ENCODE measurements at places on chromosomes 16 and 17.
A peak's percentile ranks its signal among the peaks of the same experiment; 100 is the strongest.

- H3K4me3 ChIP-seq: no peak overlapping the region
- no peak overlapping the region for H3K27ac ChIP-seq
- H3K36me3 ChIP-seq: peaks cover 4% of the 10 kb centered on the region
Observed at GRCh38 chr17:83098241-83099085, 19.1 kb downstream of the METRNL start.

GRCh38 chr17:16888413-16889087 is 83.4 kb downstream of the TNFRSF13B start:
- no peaks in the 10 kb centered on the region for H3K36me3 ChIP-seq
- H3K4me1 ChIP-seq: no peaks in the 10 kb centered on the region
- H3K4me3 ChIP-seq: no peak overlapping the region
- H3K27ac ChIP-seq: no peak overlapping the region
- no peaks in the 10 kb centered on the region for H3K27me3 ChIP-seq

DNA sequence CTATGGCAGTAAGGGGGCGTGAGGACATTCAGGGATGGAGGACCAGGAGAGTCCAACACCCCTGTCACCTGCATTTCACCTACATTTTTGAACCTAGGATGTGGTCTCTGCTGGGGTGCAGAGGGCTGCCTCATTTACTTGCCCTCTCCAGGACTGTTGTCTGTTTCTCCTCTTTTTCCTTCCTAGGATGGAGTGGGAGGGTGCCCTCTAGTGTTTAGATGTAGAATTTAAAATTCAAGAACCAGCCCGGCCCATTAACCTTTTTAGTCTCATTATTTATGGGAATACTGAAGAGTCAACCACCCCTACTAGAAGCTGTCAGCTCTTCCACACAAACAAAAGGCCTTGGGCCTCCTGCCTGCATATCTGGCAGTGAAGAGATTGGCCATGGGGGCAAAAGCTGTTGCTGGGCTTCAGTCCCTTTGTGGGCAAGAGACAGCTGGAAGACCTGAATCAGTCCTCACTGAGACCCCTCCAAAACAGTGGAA is 2.5 kb upstream of the STARD3 start:
- H3K27me3 ChIP-seq: peaks cover 15% of the 10 kb centered on the region
- H3K4me1 ChIP-seq: peaks cover 39% of the 10 kb centered on the region
- no peak overlapping the region for H3K4me3 ChIP-seq
- DNase-seq: no peak
- H3K27ac ChIP-seq: no peak overlapping the region

- no peak overlapping the region for H3K27ac ChIP-seq
- no peak for DNase-seq
- no peaks in the 10 kb centered on the region for H3K27me3 ChIP-seq
- peaks cover 52% of the 10 kb centered on the region for H3K4me1 ChIP-seq
Observed at GRCh38 chr17:76176701-76177574, 35.9 kb upstream of the FOXJ1 start.

- H3K27me3 ChIP-seq: no peaks in the 10 kb centered on the region
- H3K27ac ChIP-seq: no peak overlapping the region
- no peaks in the 10 kb centered on the region for H3K4me1 ChIP-seq
- no peak for DNase-seq
Observed at GRCh38 chr16:67444259-67445125, 13.6 kb downstream of the HSD11B2 start.

GRCh38 chr17:42704837-42705494 is 22.6 kb downstream of the CNTNAP1 start:
- H3K27me3 ChIP-seq: peaks cover 22% of the 10 kb centered on the region
- peaks cover 42% of the 10 kb centered on the region for H3K4me1 ChIP-seq
- H3K36me3 ChIP-seq: peaks cover 55% of the 10 kb centered on the region
- DNase-seq: peak; percentile 80
- no peak overlapping the region for H3K27ac ChIP-seq
- H3K4me3 ChIP-seq: peak overlapping the region; percentile 7

DNA sequence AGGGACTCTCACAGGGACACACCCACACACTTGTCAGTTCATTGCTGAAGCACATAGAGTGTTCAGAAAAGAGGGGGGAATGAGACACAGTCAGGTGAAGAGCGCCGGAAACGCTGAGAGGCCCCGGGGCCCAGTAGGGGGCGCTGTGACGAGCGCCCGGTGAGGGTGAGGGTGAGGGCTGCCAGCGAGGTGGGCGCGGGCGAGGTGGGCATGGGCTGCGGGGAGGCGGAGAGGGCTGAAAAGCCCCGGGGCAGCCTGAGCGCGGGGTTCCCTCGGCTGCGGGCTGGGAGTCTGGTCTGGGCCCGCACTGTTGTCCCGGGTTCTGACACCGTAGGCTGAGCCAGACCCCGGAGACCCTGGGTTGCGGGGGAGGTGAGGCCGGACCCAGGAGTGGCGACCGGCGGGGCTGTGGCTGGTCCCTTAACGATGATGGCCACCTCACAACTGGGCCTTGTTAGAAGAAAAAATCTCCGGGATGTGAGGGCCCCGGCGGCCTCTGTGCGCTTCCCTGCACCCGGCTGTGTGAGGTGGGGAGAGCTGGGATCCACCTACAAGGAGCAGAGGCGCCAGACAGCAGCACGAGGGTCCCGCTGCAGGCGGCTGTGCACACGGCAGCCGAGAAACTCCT is 91.4 kb downstream of the C16orf78 start:
- H3K4me1 ChIP-seq: peaks cover 40% of the 10 kb centered on the region
- peak overlapping the region; percentile 13 for H3K4me3 ChIP-seq
- DNase-seq: peak; percentile 8

GRCh38 chr17:68310152-68310551 is 18.9 kb downstream of the ARSG start:
- no peak overlapping the region for H3K27ac ChIP-seq
- peaks cover 42% of the 10 kb centered on the region for H3K4me1 ChIP-seq
- peaks cover 3% of the 10 kb centered on the region for H3K36me3 ChIP-seq
- H3K27me3 ChIP-seq: no peaks in the 10 kb centered on the region
- peak; percentile 49 for DNase-seq

- no peak overlapping the region for H3K4me3 ChIP-seq
- H3K4me1 ChIP-seq: no peaks in the 10 kb centered on the region
- H3K27me3 ChIP-seq: peaks cover 8% of the 10 kb centered on the region
Observed at GRCh38 chr16:80899809-80900592, 95.6 kb upstream of the CDYL2 start.

GRCh38 chr16:57179215-57179828 is 6.5 kb downstream of the PSME3IP1 start:
- no peak overlapping the region for H3K27ac ChIP-seq
- DNase-seq: no peak
- H3K4me1 ChIP-seq: peaks cover 14% of the 10 kb centered on the region
- H3K4me3 ChIP-seq: no peak overlapping the region

GRCh38 chr17:4555873-4556759 is 932 bp upstream of the MYBBP1A start:
- H3K36me3 ChIP-seq: no peaks in the 10 kb centered on the region
- no peak for DNase-seq
- peak overlapping the region; percentile 97 for H3K4me3 ChIP-seq
- no peaks in the 10 kb centered on the region for H3K27me3 ChIP-seq

GRCh38 chr17:46039592-46040186 is 40.6 kb downstream of the STH start:
- H3K27me3 ChIP-seq: no peaks in the 10 kb centered on the region
- peaks cover 11% of the 10 kb centered on the region for H3K4me1 ChIP-seq
- H3K4me3 ChIP-seq: no peak overlapping the region

GRCh38 chr17:6455321-6455705 is 11.1 kb downstream of the PIMREG start:
- peak; percentile 38 for DNase-seq
- H3K4me3 ChIP-seq: no peak overlapping the region
- H3K27ac ChIP-seq: no peak overlapping the region
- H3K36me3 ChIP-seq: no peaks in the 10 kb centered on the region

DNA sequence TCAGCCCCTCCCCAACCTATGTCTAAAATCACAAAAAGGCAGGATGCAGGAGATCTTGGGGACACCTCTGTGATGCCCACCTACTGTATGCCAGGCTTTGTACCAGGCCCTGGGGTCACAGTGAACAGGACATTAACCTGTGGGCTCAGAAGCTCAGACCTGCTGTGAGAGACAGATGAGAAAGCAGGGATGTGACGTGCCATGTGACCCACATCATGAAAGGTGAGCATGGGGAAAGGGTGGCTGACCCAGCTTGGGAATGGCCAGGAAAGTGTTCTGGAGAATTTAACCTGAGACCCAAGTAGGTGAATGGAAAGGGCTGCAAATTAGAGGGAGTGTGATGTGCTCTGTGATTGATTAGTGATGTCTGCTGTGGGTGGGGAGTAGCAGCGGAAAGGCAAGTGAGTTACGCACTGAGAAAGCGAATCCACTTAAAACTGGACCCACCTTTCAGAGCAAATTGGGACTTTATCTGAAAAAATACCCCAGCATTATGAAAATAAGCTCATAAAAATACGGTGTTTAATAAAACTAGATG is 132.2 kb downstream of the IRF8 start:
- no peak overlapping the region for H3K4me3 ChIP-seq
- no peak overlapping the region for H3K27ac ChIP-seq
- DNase-seq: no peak
- no peaks in the 10 kb centered on the region for H3K4me1 ChIP-seq
- H3K27me3 ChIP-seq: peaks cover 38% of the 10 kb centered on the region

DNA sequence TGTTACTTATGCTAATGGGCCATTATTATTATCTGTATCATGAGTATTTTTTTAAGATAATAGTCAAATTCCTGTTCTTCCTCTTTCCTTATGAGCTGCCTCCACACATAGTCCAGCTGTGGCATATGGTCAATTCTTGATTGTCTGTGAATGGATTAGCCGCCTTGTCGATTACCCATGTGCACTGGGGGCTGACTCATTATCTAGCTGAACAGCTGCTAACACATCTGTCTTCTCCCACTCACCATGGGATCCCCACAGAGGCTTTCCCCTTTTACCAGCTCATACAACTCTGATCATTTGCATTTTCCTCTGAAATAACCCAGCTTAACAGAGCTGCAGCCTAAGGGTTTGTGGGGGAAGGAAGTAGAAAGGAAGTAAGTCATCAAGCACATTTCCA is 915.0 kb downstream of the CDH11 start:
- H3K4me1 ChIP-seq: no peaks in the 10 kb centered on the region
- H3K27me3 ChIP-seq: no peaks in the 10 kb centered on the region
- H3K27ac ChIP-seq: no peak overlapping the region

DNA sequence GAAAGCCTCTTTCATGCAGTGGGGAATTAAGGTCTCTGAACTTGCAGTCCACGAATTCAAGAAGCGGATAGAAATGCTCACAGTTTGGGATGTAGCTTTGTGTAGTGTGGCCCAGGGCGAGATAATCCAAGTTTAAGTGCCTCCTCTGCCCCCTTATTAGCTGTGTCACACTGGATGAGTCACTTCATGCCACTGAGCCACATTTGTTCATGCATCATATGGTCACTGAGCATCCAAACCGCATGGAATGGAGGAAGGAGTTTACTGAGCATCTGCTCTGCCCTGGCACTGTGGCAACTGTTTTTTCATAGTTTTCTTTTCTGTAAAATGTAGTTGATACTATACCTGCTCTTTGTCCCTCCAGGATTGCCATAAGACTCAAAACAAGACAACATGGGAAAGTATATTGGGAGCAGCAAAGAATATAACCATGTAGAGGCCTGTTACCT is 15.1 kb upstream of the DHX8 start:
- H3K4me3 ChIP-seq: no peak overlapping the region
- DNase-seq: no peak
- peaks cover 15% of the 10 kb centered on the region for H3K27me3 ChIP-seq
- no peak overlapping the region for H3K27ac ChIP-seq

- no peaks in the 10 kb centered on the region for H3K36me3 ChIP-seq
- H3K4me3 ChIP-seq: no peak overlapping the region
- H3K4me1 ChIP-seq: peaks cover 32% of the 10 kb centered on the region
Observed at GRCh38 chr16:50599494-50599893, 51.3 kb downstream of the NKD1 start.

- H3K27me3 ChIP-seq: no peaks in the 10 kb centered on the region
- peaks cover 7% of the 10 kb centered on the region for H3K4me1 ChIP-seq
- no peak overlapping the region for H3K4me3 ChIP-seq
Observed at GRCh38 chr17:2347805-2348685, 10.7 kb downstream of the SGSM2 start.

DNA sequence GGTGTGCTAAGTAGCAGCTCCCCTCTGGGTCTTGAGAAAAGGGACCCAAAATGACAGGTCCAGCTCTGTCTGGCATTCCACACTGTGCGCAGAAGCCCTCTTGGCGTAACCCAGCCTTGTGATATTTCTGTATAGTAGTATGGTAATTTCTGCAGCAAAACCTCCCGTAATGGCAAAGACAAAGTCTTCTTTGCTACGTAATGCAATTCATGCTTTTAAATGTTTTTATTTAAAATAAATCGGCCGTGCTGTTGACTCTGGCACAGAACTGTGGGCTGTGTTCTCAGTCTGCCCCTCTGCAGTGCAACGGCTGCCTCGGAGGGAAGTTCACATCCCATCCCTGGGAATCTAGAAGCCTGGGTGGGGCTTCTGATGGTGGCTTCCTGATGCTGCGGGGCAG is 75.2 kb downstream of the ASIC2 start:
- H3K36me3 ChIP-seq: no peaks in the 10 kb centered on the region
- no peak overlapping the region for H3K4me3 ChIP-seq
- H3K4me1 ChIP-seq: no peaks in the 10 kb centered on the region
- no peak overlapping the region for H3K27ac ChIP-seq

GRCh38 chr17:61002316-61002736 is 324.7 kb downstream of the BCAS3 start:
- H3K4me3 ChIP-seq: no peak overlapping the region
- DNase-seq: no peak
- H3K36me3 ChIP-seq: no peaks in the 10 kb centered on the region
- no peaks in the 10 kb centered on the region for H3K4me1 ChIP-seq

DNA sequence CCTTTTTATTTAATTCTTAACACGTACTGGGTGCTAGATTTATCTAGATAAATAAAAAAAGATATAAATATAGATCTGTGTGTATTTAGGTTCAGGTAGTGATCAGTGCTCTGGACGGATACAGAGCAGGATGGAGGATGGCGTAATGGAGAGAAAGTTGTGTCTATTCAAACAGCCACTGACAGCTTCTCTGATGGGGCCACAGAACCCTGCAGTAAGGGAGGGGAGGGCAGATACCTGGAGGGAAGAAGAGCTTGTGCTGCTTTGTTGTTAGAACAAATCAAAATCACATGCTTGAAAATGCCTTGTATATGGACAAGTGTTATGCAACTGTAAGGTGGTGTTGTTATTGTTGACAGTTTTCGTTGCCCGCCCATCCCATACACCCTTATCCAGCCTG is 170.2 kb downstream of the UTP18 start:
- peaks cover under 1% of the 10 kb centered on the region for H3K36me3 ChIP-seq
- no peak for DNase-seq
- peak overlapping the region; percentile 33 for H3K4me3 ChIP-seq
- peaks cover 67% of the 10 kb centered on the region for H3K4me1 ChIP-seq
- H3K27ac ChIP-seq: peak overlapping the region; percentile 72
- no peaks in the 10 kb centered on the region for H3K27me3 ChIP-seq

DNA sequence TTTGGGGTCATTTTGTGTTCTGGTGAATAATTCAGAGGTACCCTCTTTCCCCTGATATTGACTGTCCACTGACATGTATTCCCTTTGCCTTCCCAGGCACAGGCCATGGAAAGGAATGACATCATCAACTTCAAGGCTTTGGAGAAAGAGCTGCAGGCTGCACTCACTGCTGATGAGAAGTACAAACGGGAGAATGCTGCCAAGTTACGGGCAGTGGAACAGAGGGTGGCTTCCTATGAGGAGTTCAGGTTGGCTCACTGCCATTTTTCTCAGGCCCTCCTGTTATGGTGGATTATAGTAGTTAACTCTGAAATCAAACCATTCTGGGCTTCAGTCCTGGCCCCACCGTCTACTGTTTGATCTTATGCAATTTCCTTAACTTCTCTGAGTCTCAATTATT is 1.6 kb upstream of the EFTUD2 start:
- DNase-seq: no peak
- no peak overlapping the region for H3K27ac ChIP-seq
- H3K4me1 ChIP-seq: peaks cover 31% of the 10 kb centered on the region
- peaks cover 3% of the 10 kb centered on the region for H3K36me3 ChIP-seq
